ENCODE measurements at places on chromosomes 12 and 14.

GRCh38 chr14:52538623-52539022 lies 13.7 kb downstream of the TXNDC16 start:
- no peak for DNase-seq

GRCh38 chr14:104972301-104973134 lies 5.7 kb downstream of the AHNAK2 start:
- no peak for DNase-seq

DNA sequence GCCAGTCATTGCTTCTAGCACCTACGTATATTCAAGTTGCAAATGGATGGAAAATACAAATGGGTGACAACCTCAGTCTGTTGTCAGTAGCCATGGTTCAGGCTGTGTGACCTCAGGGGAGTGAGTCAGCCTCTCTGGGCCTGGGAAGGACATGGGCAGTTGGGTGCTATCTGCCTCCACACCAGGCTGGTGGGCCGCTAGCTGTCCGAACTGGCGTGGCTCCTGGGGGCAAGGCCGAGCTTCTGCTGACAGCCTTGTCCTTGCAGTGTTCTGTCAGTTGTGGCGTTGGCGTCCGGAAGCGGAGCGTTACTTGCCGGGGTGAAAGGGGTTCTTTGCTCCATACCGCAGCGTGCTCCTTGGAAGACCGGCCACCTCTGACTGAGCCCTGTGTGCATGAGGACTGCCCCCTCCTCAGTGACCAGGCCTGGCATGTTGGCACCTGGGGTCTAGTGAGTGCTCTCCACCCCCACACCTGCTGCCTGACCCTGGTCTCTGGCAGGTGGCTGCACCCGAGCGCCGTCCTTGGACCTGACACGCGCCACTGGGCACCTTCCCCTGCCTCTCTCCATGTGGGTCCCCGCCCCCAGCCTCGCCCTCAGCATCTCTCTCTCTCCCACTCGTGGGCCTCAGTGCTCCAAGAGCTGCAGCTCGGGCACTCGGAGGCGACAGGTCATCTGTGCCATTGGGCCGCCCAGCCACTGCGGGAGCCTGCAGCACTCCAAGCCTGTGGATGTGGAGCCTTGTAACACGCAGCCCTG lies 17.1 kb downstream of the PAPLN start:
- no peak for DNase-seq

GRCh38 chr12:51714666-51715065 lies 123.6 kb downstream of the SCN8A start:
- no peak for DNase-seq

- DNase-seq: peak; percentile 72
These were observed 9.1 kb downstream of the NEMP1 start for GRCh38 chr12:57069523-57069922.

- no peak for DNase-seq
These were observed 326.1 kb downstream of the FSCB start for GRCh38 chr14:44180975-44181374.

DNA sequence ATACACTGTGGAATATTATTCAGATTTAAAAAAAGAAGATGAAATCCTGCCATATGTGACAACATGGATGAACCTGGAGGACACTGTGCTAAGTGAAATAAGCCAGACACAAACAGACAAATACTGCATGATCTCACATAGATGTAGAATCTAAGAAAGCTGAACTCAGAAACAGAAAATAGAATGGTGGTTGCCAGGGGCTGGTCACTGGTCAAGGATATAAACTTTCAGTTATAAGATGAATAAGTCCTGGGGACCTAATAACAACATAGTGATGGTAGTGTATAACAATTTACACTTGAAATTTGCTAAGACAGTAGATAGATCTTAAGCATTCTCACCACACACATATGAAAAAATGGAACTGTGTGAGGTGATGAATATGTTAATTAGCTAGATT lies 161.3 kb upstream of the TMCC3 start:
- DNase-seq: no peak

DNA sequence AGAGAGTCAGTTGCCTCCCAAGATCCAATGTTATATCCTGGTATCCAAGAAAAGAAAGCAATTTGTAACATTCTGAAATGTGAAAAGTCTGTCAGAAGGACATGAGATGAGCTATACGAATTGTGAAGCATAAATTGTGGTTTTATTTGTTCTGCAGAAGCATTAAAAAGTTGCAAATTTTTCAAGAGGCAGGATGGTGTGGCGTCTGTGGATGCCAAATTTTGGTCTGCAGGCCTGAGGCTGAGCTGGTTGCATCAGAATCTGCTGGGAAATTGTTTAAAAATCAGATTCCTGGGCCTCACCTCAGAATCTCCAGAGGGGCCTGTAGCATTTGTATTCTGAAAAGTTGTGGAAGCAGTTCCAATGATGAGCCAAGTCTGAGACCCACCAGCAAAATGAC lies 284.7 kb downstream of the NUAK1 start:
- DNase-seq: no peak

- DNase-seq: no peak
These were observed 530 bp upstream of the NYNRIN start for GRCh38 chr14:24398293-24398652.

- no peak for DNase-seq
These were observed 26.4 kb upstream of the GPR132 start for GRCh38 chr14:105091517-105092170.

GRCh38 chr12:132067182-132067581 lies 76.9 kb downstream of the DDX51 start:
- DNase-seq: no peak

GRCh38 chr14:60090864-60091519 lies 731 bp upstream of the PCNX4 start:
- DNase-seq: peak; percentile 55

- no peak for DNase-seq
These were observed 27.0 kb downstream of the DYNC1H1 start for GRCh38 chr14:101991352-101991751.

DNA sequence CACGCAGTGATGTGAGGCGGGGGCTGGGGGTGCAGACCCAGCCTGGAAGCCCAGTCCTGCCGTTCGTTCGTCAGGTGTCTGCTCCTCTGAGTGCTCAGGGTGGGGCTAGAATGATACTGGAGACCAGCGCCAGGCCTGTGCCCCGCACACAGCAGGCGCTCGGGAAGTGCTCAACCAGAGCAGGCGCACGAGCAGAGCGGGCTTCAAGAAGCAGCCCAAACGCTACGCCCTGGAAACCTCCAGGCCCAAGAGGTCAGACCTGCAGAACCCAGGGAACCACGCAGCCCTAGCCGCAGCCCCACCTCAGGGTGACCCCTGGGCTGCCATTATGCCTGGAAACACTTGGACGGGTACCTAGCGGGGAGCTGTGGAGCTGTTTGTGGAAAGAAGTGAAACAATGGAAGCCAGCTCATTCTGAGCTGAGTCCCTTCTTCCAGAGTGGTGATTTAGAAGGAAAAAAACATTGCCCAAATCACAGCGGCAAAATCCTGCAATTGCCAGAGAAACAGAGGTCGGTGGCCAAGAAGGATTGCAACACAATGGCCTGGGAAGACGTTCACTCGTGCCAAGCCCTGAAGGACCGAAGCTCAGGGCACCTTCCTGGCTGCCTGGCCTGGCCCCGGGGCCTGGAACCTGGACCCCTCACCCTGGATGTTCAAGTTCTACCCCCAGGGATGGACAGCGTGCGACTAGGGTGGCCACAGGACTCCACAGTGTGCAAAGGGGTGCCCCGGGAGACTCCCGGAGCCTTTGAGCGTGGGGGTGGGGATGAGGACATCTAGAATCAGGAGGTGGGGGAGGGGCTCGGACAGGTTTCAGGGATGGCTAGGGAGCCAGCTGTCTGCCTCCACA lies 40.4 kb upstream of the DIO3 start:
- DNase-seq: no peak

DNA sequence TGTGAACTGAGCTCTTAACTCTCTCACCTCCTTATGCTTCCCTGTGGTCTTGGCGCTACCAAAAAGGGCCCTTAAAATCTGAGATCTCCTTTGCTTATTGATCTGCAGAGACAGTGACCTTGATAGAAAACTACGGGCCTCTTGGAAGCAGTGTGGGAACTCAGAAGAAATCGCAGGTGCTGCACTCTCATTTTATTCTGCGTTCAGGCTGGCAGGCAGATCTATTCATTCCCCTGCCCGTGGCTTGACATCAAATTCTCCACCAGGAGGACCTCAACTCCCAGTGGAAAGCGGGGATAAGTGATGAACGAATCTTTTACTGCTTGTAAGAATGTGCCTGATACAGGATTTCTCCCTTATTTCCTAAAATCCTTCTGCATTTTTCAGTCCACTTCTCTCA lies 143.2 kb upstream of the SEL1L start:
- no peak for DNase-seq

DNA sequence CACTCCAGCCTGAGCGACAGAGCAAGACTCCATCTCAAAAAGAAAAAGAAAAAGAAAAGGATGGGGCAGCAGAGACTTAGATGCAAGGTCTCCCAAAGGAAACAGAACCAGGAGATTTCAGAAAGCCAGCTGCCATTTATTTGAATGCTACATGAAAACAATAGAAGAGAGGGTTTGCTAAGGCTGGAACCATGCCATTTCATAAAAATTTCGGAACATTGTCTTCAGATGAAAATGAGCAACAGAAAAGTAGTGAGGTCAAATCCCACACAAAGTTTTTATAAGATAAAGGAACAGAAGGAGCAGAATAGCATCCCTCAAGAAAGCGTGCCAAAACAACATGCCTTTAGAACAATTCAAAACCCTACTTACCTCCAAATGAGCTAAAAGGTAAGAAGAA lies 175.3 kb downstream of the ETV6 start:
- no peak for DNase-seq

DNA sequence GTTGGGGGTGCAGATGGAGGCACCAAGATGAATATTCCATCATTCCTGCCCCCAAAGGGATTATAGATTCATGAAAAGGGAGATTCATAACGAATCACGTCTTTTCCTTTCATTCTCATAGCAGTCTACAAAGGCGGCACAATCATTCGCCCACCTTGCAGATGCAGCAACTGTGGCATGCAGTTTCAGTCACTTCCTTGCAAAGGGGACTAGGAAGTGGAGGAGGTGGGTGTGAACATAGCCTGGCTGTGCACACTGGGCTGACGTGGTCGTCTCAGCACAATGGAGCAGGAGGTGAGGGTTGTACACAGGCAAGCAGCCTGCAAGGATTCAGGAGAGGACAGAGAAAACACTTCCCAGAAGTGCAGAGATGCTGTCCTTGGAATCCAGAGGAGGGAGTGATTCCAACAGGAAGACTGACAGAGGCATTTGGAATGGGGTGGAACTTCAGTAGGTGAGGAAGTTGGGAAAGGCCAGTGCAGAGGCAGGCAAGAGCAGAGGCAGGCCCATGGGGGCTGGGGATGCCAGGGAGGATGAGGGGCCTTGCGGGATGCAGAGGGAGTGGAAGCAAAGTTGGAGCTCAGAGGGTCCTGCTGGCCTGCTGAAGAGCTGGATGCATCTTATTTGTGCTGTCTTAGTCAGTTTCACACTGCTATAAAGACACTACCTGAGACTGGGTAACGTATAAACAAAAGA lies 21.9 kb upstream of the PPP2R5C start:
- no peak for DNase-seq

GRCh38 chr14:51167587-51168214 lies 72.3 kb upstream of the TMX1 start:
- DNase-seq: no peak

DNA sequence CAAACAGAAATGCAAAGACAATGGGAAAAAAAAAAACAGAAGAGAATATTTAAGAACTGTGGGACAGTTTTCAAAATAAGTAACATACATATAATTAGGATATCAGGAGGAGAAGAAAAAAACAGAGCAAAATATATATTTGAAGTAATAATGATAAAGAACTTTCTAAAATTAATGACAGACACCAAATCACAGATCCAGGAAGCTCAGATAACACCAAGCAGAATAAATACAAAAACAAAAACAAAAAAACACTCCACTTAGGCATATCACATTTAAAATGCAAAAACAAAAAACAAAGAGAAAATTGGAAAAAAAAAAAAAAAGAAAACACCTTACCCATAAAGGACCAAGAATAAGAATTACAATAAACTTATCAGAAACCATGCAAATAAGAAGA lies 9.6 kb upstream of the RFX4 start:
- DNase-seq: no peak

DNA sequence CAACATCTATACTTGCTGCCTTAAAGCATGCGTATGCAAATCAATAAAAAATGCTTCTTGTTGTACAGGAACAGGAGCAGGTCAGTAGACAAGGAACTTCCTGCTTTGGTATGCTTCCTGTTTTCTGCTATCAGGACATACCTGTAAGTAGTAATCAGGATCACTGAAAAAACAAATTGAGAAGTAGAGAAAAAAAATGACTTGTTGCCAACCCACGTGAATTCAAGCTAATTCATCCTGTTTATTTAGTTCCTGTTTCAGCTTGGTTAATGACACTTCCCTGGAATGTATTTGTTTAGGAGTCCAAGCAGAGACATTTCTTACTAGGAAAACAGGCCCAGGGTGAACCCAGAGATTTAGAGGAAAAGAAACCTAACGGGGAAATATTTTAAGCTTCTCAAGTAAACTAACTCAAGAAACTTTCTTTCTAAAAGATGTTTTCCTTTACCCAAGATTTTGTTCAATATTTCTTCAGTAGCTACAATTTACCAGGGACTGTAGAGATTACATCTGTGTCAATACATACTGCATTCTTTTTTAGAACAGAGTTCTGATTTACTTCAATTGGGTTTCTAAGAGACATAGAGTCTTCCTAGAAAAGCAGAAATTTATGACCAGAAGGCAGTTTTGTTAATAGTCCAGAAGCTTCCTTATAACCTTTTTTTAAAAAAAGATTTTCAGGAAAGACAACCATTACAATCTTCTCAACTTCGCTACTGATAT lies 124.2 kb downstream of the PAWR start:
- DNase-seq: no peak

GRCh38 chr12:31874961-31875608 lies 84.1 kb upstream of the RESF1 start:
- DNase-seq: no peak

DNA sequence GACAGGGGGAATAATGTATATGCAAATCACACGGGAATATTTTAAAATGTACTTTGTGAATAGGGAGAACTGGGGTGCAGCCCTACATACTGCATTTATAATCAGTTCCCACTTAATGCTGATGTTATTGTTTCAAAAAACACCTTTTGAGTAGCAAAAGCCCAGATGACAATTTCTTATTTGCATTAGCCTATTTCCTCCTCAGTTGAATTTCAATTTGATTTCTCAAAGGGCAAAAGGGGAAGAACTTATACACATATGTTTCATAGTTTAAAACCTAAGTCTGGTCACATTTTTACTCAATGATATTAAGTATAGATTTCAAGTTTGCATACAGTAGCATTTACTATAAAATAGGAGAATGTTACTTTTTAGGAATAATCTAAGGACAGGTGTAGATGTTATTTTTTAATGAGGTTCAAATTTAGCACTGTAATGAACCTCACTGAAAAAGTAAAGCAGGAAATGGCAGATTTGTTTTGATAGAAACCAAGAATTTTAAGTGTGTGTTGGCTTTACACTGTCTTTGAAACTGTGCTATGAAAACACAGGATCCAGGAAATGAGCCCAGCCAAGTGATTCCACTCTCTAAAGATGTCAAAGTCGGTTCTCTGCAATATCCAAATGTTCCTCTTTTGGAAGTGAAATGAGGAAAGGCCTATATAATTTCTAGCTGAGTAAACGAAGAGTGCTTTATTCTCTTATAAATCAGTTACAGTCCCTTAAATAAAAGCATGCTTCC lies 367.4 kb downstream of the BTG1 start:
- no peak for DNase-seq

All from D341Med (cell line).